ENCODE measurements at places on chromosomes 5 and 9.

GRCh38 chr9:99012957-99013512, 69.3 kb downstream of the COL15A1 start:
- no peak for DNase-seq

DNA sequence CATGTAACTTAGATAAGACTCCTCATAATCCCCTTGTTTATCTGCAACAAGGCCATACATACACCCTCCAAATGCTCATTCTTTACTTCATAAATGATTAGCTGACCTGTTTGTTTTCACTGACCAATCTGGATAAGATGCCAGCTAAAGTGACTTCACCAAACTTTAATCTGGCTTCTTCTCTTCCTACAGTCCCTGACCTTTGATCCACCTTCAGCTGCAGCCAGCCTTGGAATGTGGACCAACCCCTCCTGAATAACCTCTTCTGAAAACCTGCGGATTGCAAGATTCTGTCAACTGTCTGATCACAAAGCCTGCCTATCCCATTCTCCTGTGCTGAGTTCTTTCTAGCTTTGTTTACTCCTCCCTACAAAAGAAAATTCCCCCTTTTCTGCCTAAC, 476.8 kb downstream of the LRRC70 start:
- no peak for DNase-seq

GRCh38 chr5:142618130-142618523, 67.8 kb downstream of the FGF1 start:
- DNase-seq, result no peak

DNA sequence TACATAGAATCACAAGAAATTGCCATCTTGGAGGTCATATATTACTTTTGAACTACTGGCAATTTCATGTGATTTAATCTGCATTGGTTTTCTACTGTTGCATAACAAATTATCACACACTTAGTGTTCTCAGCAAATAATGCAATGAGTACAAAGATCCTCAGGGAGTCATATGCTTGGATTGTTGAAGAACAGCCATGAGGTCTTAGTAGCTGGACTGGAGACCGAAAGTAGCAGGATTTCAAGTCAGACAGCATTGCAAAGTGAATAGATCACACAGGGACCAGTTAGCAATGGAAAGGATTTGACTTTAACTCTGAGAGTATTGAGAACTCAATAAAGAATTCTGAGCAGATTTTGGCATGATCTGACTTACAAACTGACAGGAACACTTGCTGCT, 32.2 kb upstream of the FRMD3 start:
- no peak for DNase-seq

DNA sequence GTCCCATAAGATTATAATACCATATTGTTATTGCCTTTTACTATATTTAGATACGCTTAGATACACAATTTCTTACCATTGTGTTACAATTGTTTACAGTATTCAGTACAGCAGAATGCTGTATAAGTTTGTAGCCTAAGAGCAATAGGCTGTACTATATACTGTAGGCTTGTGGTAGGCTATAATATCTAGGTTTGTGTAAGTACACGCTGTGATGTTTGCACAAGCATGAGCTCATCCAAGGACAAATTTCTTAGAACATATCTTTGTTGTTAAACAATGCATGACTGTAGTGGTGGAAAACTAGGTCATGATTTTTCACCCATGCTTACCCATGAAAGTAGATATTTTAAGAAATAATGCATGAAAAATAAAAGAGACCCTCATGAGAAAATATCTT, 509.4 kb upstream of the CDH18 start:
- peak; percentile 19 for DNase-seq

DNA sequence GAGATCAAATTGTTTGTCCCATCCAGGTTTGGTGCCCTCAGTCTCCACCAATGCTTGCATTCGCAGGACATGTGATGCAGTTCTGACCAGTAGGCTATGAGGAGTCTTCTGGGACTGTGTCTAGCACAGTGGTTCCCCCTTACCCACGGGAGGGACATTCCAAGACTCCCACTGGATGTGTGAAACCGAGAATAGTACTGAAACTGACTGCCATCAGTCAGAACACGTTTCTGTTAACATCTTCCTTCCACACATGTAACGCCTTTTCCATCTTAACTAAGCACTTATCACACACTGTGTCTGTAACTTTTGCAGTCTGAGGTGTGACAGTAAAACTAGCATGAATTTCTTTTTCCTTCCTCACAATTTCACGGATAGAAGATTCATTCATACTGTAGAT, 74.7 kb downstream of the PTTG1 start:
- DNase-seq, result no peak

DNA sequence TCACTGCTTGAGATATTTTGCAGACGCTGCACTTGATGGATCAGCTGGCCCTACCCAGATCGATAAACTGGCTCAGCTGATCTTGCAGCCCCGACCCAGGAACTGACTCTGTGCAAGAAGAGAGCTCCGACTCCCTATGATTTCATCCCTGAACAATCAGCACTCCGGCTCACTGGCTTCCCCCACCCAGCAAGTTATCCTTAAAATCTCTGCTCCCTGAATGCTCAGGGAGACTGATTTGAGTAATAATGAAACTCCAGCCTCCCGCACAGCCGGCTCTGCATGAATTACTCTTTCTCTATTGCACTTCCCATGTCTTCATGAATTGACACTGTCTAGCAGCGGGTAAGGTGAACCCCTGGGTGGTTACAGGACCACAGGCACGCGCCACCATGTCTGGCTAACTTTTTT, 16.9 kb upstream of the NANS start:
- DNase-seq, result no peak

DNA sequence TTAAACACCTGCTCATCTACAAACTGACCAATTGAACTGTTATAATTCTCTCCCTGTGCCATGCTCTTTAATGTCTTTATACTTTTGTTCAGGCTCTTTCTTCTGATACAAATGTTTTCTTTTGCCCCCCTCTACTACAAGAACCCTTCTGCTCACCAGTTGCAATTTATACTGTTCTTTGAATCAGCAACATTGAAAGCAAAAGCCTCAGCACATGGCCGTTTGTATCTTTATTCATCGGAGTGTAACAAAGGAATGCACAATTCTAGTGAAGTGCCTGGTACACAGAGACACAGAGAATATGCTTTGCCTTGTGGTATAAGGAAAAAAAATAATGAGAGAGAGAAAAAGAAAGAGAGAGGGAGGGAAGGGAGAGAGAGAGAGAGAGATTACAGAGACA, 547.1 kb downstream of the CDH12 start:
- DNase-seq, result no peak

DNA sequence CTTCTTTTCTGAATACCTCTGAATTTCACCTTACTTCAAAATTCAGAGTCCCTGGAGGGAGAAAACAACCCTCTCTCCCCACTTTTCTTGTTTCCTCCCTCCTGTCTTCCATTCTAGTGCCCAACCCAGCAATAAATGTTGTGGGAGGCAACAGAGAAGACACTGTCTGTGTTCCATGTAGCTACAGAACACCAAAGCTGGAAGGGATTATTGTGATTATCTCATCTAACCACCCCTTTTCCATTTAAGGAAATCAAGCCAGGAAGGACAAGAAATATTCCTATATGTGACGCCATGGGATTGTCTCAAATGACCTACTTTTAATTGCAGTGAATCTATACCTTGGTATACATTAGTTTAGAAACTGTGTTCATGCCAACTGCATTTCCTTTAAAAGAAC, 476.6 kb upstream of the TNC start:
- DNase-seq, result no peak

- no peak for DNase-seq
These were observed 21.1 kb downstream of the GFPT2 start for GRCh38 chr5:180332051-180332517.

GRCh38 chr5:55920784-55921183, 69.6 kb downstream of the IL31RA start:
- DNase-seq, result no peak

DNA sequence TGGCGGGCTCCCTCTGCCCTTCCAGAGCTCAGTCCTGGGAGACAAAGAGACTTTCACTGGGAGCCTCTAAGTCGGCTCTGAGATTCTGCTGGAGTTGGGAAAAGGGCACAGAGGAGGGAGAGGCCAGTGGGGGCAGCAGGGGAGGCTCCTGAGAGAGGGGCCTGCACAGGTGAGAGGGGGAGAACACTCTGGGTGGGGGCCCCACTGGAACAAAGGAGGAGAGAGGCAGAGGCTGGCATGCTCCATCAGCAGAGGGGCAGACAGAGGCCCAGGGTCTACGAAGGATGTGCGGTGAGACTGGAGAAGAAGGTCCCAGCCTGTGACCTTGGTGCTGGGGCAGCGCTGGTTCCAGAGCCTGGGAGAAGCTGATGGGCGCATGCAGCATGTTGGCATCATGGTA, 8.9 kb downstream of the TCF7 start:
- DNase-seq, result no peak

- no peak for DNase-seq
These were observed 1.2 kb upstream of the REXO4 start for GRCh38 chr9:133419005-133419404.

DNA sequence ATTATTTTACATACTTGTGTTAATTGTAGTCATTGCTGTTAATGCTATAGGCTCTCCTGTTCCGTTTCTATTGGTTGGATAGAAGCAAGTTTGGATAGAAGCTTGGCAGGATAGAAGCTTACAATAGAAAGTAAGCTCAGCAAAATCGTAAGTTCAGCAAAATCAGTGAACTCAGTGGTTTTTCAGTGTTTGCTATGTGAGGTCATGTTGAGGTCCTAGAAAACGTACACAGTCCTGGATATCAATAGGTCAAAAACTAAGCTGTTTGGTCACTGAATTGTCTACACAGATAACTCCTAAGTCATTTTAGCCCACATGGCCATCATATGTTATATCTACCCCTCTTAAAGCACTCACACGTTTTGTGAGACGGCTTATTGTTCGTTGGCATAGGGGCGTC, 299.4 kb downstream of the MAN2A1 start:
- no peak for DNase-seq

DNA sequence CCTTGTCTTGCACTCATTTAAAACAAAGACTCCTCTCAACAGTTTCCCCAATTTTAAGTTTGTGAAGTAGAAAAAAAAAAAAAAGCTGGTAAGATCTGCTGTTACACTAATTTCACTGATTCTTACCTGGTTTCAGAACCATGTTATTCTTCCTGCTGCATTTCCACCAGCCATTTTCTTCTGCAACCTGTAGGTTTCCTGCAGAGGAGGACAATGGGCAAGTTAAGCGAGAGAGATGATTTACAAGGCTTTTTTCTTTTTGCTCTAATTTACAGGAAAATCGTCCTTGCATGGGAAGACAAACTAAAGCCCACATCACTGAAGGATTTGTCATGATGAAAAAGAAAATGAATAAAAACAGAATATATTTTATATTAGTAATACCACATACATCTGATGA, 86.0 kb upstream of the SMARCA2 start:
- no peak for DNase-seq

DNA sequence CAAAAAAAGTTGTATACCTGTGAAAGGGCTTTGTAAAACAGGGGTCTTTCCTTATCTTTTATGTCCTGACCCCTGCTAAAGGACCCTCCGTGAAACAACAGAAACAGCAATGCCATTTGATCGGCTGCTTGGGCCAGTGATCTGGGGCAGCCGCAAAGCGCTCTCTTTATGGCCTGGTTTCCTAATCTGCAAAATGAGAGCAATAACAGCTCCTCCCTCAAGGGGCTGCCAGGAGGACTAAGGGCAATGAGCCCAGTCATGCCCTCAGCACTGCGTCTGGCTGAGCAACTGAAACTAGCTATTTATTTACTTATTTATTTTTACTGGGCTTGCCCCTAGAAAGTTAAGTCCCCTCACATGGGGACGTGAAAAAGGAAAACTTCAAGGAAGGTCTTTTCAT, 18.3 kb downstream of the CMBL start:
- no peak for DNase-seq

GRCh38 chr5:78813906-78814530, 165.4 kb upstream of the LHFPL2 start:
- no peak for DNase-seq

- DNase-seq, result no peak
These were observed 175.9 kb downstream of the ARRDC3 start for GRCh38 chr5:91207248-91207647.

DNA sequence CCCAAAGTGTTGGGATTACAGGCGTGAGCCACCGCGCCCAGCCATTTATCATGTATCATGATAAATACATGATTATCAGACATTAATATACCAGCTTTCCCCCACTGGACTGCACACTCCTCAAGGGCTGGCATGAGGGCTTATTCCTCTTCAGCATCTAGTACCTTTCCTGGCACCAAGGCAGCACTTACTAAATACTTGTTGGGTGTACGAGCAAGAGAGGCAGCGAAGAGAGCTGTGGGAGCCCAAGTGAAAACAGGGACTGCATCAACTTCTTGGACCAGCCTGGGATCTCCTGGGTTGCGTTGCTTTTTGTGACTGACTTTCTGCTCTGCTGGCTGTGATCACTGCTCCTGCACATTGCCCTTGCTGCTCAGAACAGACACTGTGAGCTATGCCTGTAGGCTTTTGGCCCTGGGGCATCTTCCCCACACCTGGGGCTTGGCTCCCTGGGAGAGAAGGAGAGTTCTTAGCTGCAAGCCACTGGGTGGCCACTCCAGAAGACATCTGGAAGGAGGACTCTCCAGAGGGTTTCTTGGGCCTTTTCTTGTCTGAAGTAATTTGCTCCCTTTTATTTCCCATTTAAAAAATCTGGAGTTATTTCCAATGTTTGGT, 224.3 kb downstream of the NR3C1 start:
- DNase-seq, result no peak

- DNase-seq, result no peak
These were observed 70.3 kb upstream of the ATP10B start for GRCh38 chr5:160922311-160922710.

DNA sequence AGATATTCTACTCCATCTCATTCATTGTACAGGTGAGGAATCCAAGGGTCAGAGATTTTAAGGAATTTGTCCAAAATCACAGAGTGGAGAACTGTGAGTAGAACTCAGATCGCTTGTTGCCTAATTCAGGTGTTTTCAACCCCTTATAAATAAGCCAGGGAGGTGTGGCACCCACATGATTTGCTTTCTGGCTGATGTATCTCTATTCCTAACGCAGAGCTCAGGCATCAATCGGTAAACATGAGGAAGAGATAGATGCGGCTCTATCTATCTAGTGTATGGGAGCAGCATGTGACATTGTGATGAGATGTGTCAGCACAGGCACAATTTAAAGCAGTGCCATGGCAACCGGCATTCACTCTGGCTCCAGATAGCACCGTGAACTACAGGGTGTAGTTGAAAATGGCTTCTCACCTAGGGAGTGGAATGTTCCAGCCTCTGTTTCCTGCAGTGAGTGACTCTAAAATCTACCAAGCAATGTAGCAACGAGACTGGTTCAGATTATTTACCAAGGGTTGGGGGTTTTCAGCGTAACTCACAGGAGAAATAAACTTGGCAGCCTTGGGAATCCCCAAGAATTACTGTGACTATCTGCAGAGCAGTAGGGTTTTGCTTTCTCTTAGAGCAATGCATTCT, 53.4 kb upstream of the SUB1 start:
- DNase-seq, result peak; percentile 58

DNA sequence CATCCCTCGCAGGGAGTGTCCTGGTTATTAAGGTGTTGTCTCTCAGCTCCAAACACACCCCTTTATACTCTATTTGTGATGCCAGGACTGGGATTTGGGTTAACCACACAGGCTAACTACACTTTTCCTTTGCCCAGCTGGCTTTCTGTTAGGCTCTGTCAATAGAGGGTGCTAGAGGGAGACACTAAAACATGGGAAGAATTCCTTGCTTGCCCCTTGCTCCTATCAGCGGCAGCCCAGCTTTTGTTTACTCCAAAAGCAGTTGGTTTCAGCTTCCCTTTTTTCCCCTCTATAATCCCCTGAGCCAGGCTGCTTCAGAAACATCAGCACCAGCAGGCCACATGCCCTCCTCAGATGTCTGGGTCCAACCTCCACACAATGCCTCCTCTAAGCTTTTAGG, 297.1 kb downstream of the KCTD16 start:
- no peak for DNase-seq
